HepG2 (cell line): ENCODE measurements at places on chromosomes 13 and 19. TPM values are rescaled to one million over a fixed set of nuclear protein-coding genes. Genes with fewer than 3 reads are reported as not detected.

- DNase-seq = no peak
Measured at GRCh38 chr13:39129213-39129612, 91.0 kb downstream of the NHLRC3 start.

The KLK14 gene
- polyA plus RNA-seq = not detected in 2 replicates

GRCh38 chr13:35992964-35993363, 138.2 kb downstream of the DCLK1 start:
- no peak for DNase-seq

DNA sequence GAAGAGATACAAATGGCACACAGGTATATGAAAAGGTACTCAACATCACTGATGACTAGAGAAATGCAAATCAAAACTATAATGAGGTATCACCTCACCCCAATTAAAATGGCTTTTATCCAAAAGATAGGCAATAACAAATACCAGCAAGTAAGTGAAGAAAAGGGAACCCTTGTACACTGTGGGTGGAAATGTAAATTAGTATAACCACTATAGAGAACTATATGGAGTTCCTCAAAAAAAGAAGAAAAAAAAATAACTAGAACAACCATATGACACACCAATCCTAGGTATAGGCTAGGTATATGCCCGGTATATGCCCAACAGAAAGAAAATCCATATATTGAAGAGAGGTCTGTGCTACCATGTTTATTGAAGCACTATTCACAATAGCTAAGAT, 150.9 kb downstream of the VWA8 start:
- DNase-seq = no peak

DNA sequence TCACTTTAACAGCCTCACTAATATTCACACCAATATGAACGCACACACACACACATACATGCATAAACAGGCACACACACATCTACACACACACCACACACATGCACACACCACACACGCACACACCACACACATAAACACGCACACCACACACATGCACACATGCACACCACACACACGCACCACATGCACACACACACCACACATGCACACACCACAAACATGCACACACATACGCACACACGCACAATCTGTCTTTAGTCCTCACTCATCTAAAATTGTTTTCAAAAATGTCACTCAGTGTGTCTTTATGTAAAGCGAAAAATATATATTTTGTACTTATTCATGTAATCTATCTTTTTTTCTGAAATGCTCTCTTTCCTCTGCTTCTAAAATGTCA, 158.1 kb upstream of the SGCG start:
- DNase-seq = no peak
